Activated effector memory CD4-positive, alpha-beta T cell treated with anti-CD3 and anti-CD28 coated beads, Interleukin-2, amount 50 U/mL, for 16 hours (primary cell): ENCODE measurements at places on chromosomes 11 and 22.

- DNase-seq: no peak
Measured at GRCh38 chr22:30425327-30425615, 297 bp upstream of the MTFP1 start.

DNA sequence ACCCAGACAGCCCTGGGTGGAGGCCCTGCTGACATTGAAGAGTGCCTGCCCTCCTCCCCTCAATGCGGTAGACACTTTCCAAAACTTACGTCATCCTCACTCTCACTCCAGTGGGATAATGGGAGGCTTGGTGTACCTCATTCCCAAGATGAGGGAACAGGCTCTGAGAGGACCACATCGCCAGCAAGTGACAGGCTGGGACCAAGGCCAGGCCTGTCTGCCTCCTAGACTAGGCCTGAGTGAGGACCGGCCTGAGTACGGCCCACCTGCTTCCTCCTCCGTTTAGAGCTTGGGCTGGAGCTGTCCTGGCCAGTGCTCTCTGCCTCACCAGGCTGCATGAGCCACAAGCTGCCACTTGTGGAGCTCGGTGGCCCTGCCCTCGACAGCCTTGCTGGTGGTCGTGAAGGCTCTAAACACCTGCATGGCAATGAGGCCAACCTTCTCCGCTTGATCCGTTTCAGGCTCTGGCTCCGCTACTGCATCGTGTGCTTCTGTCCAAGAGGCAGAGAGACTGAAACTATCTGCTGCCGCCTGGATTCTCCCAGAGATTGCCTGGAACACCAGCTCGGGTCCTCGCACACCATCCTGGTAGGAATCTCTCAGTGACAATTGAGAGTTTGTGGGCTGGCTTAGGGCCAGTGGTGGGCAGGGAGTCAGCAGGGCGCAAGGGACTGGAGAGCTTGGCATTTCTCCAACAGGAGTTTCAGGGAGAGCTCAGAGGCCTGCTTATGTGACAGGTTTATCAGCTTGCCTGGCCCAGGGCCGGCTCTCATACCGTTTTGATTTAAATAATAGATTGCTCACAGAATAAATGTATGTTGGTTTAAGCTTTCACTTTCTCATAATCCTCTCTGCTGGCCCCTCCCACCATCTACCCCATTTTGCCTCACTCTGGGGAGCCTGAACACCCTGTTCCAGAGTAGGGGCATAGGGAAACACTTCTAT lies 9.4 kb downstream of the LRRC75B start:
- no peak for DNase-seq

- DNase-seq: no peak
Measured at GRCh38 chr11:65653229-65654225, 9.2 kb downstream of the RELA start.

DNA sequence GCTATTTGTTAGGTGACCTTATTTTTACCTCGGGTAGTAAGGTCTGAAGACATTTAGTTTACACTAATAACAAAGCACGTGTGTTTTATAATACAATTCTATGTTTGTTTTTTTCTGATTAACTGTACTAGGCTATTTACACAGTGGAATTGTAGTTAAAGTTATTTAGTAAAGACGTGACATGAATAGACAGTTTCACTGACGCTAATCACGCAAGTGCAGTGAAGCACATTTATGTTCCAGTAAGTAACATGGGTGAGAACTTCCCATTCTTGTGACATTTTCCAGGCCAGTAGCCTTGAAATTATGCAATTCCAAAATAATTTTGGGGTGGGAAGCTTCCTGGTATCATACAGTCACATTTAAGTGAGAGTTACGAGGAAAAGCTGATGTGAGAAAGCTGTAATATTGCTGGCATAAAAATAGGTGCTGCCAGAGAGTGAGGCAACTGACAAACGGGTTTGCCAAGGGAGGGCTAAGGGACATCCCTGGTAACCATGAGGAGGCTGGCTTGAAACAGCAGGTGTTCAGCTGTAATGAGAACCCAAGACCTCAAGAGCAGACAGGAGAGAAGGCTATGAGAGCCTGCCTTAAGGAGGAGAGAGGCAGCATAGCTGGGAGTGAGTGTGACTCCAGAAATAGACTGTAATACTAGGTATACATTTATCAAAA lies 378.8 kb downstream of the DCDC1 start:
- no peak for DNase-seq

- DNase-seq: no peak
Measured at GRCh38 chr11:64230985-64231365, 627 bp downstream of the DNAJC4 start.

DNA sequence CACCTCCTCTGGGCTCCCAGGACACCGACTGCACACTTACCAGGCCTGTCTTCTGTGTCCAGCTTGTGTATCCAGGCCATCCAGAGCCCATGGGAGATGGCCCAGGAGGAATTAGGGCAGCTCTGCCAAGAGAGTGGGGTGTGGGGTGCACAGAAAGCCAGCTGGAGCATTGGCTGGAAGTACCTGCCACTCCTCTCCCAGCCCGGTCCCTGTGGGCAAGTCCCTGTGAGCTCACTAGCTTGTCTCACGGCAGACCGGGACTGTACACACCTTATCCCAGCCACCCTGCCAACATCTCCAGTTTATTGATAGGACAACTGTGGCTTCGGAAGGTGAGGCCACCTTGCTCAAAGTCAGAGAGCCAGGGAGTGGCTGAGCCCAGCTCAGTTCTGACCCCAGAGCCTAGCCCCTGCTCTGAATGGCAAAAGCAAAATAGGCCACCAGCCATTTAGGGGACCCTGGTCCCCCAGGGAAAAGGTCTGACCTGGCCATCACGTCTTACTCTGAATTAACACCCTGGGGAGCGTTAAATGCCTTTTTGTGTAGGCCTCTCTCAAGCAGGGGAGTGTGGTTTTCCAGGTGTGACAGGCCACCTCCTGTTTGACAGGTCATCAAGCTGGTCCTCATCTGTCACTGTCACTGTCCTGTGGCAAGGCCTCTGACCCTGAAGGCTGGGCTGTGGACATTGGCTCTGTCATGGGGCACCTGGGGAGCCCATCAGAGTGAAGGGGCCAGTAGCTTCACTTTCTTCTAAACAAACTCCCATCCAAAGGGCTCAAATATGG lies 15.1 kb downstream of the UQCR10 start:
- DNase-seq: no peak

DNA sequence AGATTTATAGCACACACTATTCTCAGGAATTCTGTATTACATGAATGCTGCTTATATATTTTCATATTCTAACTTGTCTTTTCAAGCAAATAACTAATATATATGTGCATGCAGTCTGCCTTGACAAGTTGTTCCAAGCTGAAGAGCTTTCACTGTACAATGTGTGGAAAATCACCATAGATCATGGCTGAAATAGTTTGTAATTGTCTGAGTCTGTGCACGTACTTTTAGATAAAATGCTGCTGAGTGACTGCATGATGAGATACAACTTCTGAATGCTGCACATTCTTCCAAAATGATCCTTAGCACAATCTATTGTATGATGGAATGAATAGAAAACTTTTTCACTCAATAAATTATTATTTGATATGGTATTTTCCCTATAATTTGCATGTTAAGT lies 58.9 kb downstream of the SLC5A12 start:
- DNase-seq: no peak

DNA sequence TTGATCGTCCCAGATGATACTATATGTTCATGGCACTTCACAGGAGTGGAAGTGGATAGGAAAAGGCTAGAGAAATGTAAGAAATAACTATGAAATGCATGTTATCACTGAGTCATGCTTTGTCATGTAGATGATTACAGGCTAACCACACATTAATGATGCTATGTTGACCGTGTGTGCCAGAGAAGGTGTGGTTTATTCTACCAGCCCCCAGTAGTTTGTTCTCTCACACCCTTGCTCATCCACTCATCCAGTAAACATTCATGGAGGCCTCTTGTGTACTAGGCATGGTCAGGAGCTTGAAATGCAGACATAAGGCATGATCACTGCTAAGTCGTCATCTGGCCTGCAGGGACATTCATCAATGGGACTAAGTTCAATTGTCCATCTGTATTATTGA lies 153.0 kb upstream of the PITPNB start:
- no peak for DNase-seq

DNA sequence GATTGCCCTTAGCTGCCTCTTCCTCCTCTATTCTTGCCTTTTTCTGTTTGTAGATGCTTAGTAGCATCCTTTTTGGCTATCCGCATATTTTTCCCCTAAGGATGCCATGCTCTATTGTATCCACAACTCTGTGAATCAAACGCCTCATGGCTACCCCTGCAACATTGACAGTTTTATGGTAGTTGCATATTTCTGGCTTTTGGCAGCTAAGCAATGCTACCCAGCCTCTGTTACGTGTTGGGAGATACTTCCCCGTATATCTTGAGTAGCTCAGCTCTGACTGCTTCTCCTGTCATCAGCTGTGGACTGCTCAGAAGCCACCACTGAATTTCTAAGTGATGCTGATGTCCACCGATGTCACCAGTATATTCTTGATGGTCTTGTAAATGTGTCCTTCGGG lies 15.1 kb upstream of the SLC3A2 start:
- no peak for DNase-seq

DNA sequence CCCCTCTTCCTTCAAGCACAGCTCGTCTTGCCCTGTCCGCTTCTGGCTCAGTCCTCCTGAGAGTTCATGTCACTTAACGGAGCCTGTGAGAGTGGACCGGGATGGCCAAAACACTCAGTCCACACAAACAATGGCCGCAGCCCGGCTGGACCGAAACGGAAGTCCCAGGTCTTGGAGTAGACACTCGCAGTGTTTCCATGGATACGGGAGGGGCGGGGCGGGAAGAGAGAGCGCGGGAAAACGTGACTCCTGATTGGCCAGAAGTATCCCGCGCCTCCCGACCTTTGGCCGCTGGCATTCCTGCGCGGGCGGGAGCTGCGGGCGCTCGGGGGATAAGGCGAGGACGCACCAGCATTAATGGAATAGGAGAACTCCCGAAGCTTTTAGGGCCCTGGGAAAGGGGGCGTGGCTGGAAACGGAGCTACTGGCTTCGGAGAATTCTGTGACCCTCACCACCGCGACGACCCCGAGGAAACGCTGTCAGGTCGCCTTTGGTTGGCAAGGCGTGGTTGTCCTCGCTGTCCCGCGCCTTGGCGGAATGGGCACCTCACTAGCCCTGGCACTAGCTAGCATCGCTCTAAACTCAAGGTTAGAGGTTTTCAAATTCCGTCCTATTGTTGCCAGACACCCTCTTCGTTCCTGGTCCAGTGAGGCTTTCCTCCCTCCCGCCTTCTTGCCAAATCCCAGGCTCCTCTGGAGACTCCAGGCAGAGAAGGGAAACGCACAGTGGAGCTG lies at the start of the genes NLRP14 and ZNF214:
Gene NLRP14, plus strand, starts transcription at position 297 of the 735 bp plus-strand sequence. CDS start 18,108 bp downstream, outside the sequence.
Gene ZNF214, minus strand, starts transcription at position 164 of the 735 bp plus-strand sequence. CDS start 17,511 bp downstream, outside the sequence.
- DNase-seq: no peak

- DNase-seq: no peak
Measured at GRCh38 chr11:131428853-131429252, 58.4 kb downstream of the NTM start.

DNA sequence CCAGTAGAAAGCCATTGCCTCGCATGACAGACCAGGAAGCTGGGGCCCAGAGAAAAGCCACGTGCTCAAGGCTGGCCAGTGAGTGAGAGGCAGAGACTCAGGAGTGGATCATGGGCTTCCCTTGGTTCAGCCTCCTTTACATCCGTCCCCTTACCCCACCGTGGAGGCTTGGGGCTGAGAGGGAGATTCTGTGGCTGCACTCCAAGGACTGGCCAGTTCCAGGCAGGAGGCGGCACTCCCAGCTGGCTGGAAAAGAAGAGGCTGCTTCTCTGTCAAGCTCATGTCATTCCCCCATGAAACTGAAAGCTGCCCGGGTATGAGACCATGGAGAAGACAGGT lies 6.6 kb upstream of the ASCL2 start:
- no peak for DNase-seq

DNA sequence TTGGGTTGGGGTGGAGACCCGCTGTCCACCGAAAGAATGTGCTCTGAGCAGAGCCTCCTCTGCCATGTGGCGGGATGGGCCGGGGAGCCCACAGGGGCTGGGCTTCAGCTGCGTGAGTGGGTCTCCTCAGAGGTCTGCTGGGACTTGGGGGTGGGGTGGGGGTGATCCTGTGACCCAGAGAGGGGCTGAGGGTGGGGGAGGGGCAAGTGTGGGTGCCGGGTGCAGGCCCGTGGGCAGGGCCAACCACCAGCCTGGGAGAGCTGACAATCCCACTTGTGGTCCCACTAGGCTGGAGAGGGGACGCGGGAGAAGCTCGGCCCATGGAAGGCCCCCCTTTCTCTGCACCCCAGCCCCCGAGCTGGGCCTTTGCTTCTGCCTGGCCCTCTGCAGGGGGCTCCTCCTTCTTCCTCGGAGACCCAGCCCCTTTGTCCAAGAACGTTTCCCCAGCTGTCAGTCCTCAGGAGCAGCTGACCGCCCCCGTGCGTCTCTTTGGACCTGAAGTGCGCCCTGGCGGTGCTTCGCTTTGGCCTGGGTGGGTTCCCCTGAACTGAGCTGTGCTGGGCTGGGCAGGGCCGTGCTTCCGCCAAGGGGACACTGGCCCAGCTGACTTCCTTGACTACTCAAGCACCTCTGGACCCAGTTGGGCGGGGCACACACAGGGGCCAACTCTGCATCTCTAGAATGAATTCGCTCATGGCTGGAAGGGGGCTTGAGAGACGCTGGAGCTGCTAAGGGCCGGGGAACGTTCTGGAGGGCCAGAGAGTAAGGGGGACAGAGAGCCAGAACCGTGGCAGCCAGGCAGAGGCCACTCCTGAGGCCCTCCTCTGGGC lies 30.2 kb downstream of the OSBPL5 start:
- peak; percentile 57 for DNase-seq

DNA sequence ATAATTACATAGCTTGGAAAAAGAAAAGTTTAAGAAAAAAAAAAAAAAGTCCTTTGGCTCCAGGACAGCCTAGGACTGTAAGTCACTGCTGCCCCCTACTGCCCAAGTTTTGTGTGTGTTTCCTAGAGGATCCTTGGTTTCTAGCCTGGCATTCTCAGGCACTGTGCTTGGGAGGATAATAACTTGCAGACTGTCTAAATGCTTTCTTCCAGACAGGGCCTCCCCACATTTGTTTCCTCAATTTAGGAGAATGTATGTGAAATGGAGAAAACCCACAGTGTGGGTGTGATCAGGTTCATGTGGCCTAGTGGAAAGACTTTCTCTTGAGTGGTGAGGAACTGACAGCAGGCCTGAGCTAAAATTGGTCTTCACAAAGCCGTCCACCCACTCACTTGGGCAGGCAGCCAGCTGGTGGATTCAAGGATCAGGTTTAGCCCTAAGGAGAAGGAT lies 191.0 kb downstream of the NAV2 start:
- DNase-seq: peak; percentile 70
